Ecto neural progenitor cell (in vitro differentiated cells): ENCODE measurements at places on chromosomes 6 and 20.

- DNase-seq, result peak; percentile 19
These were observed 125.1 kb downstream of the TCP11 start for GRCh38 chr6:35015996-35016395.

DNA sequence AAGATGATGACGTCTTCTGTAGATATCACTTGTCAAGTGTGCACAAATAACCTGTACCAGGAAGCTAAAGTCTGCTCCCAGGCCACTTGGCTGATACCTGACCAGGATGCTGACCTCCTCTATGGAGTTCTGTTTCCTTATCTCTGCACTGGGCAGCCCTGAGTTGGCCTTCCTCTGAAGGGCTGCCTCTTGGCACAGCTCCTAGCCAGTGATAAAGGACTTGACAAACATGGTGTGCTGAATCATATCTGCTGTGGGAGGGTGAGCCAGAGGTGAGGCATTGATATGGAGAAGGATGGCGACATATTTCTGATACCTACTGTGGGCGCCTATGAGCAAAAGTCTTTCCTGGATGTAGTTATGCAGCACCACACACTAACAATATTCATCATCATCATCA, 32.8 kb upstream of the FOXA2 start:
- no peak for DNase-seq

- no peak for DNase-seq
These were observed 11.0 kb downstream of the PTCHD4 start for GRCh38 chr6:48099713-48100587.

GRCh38 chr20:3927486-3928291, 38.5 kb downstream of the PANK2 start:
- DNase-seq, result no peak

DNA sequence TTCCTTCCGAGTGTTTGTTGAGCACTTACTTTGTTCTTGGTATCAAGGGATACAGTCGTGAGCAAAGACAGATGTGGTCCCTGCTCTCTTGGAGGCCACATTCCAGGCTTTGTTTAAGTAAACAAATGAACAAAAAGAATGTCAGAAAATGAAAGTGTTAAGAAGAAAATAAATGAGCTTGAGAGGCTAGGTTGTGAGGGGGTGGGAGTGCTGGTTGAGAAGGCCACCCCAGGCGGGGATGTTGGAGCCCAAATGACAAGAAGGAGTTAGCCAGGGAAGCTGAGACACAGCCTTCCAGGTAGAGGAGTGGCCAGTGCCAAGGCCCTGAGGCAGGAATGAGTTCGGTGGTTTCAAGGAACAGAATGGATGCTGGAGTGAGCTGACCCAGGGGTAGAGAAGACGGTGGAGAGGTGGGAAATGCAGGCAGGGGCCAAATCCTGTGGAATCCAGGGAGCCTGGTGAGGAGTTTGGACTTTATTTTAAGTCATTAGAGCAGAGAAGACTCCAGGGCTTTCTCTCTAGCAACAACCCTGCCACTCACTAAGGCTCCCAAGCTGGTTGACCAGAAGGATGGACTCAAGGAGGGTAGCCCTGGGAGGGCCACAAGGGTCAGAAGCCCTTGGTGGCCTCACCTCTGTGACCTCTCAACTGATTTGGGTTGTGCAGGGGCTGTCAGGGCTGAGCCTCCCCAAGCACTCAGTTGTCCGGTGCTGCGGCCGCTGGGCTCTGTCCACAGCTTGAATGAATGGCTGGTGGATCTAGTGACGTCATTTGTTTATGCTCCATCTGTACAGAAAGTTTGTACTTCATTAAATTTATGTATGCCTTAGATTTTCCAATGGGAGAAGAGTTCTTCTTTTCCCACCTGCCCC, 66.0 kb upstream of the STX16 start:
- DNase-seq, result no peak

- no peak for DNase-seq
These were observed 36.1 kb downstream of the SMPDL3A start for GRCh38 chr6:122825163-122825562.

GRCh38 chr6:123091896-123092271, 95.8 kb downstream of the CLVS2 start:
- DNase-seq, result no peak

DNA sequence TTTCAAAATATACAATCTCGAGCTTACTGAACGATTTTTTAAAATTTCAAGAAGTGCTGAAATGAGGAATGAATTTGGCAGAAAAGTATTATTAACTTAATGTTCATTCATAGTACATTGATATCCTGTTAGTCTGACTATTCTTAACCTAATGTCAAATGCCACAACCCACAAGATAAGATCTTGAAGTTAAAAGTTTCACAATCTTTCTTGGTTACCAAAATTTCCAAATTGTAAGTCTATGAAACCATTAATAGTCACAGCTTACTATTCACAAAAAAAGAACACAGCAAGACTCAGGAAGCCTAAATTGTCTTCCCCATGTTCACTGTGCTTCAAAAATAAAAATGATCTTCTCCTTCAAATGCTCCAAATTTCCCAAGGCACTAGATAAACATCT, 71.3 kb downstream of the HACE1 start:
- DNase-seq, result no peak

DNA sequence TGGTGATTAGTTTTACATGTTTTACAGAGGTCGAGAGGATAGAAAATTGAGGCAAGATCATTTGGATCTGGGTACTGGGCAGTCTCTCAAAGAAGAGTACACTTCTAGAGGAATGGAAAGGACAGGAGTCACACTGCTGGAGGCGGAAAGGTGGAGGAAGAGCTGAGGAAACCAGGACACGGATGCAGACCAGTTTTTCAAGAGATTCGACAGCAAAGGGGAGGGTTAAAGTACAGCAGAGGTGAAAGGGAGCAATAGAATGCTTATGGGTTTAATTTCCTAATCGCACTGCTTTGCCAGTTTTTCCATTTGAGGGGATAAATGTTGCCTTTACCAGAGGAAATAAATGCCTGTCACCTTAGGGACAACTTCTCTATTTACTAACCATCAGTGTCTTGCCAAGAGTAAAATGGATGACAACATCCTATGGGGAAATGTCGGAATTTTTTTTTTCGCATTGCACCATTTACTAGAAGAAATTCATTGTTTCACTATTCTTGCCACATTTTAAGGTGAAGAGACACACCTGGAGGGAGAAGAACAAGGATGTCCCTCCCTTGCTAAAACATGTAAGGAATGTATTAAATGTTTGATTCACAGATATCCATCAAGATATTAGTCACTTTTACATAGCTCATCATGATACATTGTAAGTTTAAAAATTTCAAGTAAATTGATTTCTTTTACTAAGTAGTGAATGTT, 226.6 kb downstream of the COL12A1 start:
- no peak for DNase-seq

GRCh38 chr6:131107151-131107550, 28.1 kb upstream of the AKAP7 start:
- no peak for DNase-seq

DNA sequence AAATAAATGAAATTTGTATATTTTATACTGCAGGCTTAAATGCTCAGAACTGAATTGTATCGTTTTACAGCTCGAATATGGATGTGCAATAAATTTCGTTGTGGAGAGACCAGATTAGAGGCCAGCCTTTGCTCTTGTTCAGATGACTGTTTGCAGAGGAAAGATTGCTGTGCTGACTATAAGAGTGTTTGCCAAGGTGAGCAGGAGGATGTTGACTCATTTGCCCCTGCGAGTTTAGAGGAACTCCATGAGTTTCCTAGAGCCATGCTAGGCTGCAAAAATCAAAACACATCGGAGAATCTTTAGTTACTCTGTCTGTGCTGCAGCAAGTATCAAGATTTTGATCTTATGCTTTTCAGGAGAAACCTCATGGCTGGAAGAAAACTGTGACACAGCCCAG, 15.4 kb downstream of the ENPP3 start:
- no peak for DNase-seq

DNA sequence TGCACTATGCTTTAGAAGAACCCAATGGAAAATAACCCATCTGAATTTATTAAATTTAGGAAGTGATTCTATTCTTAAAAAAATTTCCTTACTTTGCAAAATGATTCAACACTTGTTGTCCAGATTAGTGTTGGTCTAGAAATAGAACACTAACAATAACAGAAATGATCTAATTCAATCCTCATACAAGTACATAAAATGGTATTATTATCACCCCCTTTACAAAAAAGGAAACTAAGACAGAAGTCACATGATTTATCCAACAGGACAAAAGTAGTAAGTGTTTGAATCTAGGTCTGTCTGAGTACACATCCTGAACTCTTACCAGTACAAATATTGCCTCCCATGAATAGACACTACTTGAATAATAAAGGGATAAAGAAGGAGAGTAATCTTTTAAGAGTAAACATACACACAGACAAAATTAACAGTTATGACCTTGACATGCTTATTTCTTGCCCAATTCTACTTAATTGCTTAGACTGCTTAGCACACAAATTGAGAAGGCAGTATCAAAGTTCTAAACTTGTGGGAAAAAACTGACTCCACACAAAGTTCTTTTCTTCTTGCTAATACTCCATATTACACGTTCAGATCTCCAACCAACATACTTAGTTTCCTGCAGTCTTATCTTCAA, 195.4 kb upstream of the RUNX2 start:
- DNase-seq, result no peak

DNA sequence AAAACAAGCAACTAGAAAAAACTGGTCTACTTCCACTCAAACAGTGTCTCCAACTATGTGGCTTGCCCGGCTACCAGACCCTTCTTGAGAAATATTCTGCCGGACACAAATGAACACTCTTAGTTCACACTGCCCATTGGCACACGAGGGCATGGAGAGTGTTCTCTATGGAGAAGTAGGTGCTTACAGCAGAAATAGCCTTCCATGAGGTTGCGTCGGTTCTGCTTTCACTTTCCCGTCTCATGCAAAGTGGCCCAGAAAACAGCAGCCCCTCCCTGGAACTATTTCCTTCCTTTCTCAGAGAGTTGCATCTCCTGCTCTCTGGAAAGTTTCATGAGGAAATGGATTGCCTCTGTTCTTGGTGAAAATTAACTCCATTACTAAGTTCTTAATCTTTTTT, 9.5 kb upstream of the HLA-DOA start:
- no peak for DNase-seq

- no peak for DNase-seq
These were observed 64.6 kb downstream of the ZC2HC1B start for GRCh38 chr6:143928853-143929252.

GRCh38 chr6:85252552-85252951, 197.3 kb upstream of the NT5E start:
- no peak for DNase-seq

GRCh38 chr6:67433124-67433523, 1202.0 kb upstream of the ADGRB3 start:
- no peak for DNase-seq

DNA sequence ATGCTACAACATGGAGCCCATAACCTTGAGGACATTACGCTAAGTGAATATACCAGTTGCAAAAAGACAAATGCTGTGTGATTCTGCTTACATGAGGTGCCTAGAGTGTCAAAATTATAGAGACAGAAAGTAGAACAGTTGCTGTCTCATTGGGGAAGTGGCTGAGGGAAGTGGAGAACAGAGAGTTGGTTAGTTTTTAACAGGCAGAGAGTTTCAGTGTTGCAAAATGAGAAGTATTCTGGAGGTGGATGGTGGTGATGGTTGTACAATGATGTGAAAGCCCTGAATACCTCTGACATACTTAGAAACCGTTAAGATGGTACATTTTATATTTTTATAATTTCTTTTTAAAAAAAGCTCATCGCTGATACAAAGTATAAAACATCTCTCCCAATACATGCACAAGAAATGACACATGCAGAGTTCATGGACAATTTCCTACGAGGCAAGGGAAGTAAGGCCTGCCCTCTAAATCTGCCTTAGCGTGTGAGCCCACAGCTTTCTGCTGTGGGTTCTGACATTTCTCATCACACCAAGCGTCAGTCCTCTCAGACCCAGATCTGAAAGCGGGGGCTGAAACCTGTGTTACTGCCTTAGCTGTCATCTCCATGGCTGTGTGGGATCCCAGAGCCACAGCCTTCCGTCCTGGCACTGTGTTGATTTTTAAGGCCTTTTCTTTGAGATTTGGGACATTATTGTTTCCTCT, 126.0 kb downstream of the RNASET2 start:
- no peak for DNase-seq

GRCh38 chr6:42120895-42121865, 21.2 kb downstream of the C6orf132 start:
- DNase-seq, result no peak

- DNase-seq, result no peak
These were observed 5.2 kb downstream of the PHF10 start for GRCh38 chr6:169719117-169719516.

DNA sequence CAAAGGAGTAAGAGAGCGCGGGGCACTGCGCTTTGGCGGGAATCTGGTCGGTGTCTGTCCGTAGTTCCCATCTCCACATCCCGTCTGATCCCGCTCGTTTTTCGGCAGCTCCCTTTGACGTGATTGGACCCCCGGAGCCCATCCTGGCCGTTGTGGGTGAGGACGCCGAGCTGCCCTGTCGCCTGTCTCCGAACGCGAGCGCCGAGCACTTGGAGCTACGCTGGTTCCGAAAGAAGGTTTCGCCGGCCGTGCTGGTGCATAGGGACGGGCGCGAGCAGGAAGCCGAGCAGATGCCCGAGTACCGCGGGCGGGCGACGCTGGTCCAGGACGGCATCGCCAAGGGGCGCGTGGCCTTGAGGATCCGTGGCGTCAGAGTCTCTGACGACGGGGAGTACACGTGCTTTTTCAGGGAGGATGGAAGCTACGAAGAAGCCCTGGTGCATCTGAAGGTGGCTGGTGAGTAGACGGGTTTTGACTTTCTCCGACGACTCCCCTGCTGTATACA, 1.4 kb downstream of the BTN1A1 start:
- DNase-seq, result peak; percentile 54

DNA sequence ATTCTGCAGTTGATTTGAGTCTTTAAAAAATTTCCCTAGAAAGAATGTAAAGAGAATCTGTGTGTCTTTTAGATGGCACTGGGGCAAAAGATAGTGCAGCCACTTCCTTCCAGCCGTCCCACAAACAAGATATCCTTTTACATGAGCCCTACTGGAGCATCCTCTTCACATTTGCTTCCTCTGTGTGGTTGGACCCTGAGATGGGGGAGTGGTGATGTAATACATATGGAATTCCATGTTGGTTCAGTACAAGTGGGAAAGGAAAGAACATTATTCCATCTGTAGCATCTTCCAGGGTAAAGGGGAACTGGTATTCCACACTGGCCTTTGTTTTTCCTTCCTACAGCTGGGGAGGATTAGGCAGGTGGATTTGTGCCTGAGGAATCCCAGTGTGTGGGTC, 78.9 kb upstream of the ISM1 start:
- no peak for DNase-seq

DNA sequence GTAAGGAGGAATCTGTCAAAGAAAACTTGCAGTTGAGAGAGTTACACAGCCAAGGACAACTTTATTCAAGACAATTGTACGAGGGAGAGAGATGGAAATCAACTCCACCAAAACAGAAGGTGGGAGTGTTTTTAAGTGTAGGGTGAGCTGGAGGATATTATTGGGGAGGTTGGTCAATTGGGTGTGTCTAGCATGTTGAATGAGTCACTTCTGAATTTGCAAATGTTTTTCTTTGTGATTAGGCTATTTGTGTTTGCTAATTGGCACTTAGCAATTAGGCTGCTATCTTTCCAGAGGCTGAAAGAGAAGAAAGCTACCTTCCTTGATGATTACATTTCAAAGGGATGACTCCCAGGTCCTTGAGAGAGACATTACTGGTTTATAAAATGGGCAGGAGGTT, 441.1 kb downstream of the MEI4 start:
- DNase-seq, result no peak
